Gastrocnemius medialis (tissue), 4 donors: ENCODE measurements at places on chromosomes 7 and 10. TPM values are rescaled to one million over a fixed set of nuclear protein-coding genes. Genes with fewer than 3 reads are reported as not detected.

ARPC1A gene
- 50.2 TPM for total RNA-seq

MEST gene
- 2.3 TPM for total RNA-seq

GRCh38 chr7:150952331-150953050, 25.6 kb downstream of the KCNH2 start:
- H3K27ac ChIP-seq: no peak overlapping the region
- H3K36me3 ChIP-seq: no peaks in the 10 kb centered on the region
- peaks cover 6% of the 10 kb centered on the region for H3K4me1 ChIP-seq
- no peak for DNase-seq
- H3K4me3 ChIP-seq: no peak overlapping the region
- no peaks in the 10 kb centered on the region for H3K27me3 ChIP-seq

- H3K27me3 ChIP-seq: no peaks in the 10 kb centered on the region
- H3K27ac ChIP-seq: peak within 1 kb of the TSS; percentile 96
- H3K4me1 ChIP-seq: peaks cover 32% of the 10 kb centered on the region
- H3K36me3 ChIP-seq: no peaks in the 10 kb centered on the region
These were observed at the start of gene TCF7L2 for GRCh38 chr10:112949875-112950507. TCF7L2 (plus strand) TSS chr10:112950247; CDS start chr10:112950757, 510 bp downstream.

DNA sequence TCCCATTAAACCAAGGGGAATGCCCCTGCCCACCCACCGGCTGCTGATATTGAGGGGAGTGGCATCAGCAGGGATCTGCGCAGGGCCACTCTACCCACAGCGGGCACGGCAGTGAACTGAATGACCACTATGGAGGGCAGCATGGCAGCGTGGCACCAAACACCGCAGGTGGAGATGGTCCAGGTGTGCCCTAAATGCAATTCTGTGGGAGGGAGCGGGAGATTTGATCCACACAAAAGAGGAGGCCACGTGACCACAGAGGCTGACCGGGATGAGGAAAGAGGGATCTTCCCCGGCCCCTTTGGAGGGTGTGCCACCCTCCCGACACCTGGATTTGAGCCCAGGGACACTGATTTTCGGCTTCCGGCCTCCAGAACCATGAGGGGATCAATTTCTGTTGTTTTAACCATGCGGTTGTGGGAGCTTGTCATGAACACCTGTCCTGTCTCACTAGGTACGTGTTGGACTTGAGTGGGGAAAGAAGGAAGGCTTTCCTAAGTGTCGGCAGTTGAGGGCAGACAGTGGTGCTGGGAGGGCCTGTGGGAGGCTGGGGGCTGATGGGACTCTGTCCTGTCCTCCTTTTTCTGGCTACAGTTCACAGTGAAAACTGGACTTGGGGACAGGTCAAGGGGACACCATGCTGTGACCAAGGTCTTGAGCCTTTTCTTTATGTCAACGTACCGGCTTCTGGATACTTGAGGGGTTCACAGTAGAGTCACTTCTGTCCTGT, 66.1 kb downstream of the CFAP46 start:
- no peak for DNase-seq
- no peak overlapping the region for H3K4me3 ChIP-seq
- H3K36me3 ChIP-seq: no peaks in the 10 kb centered on the region
- H3K27me3 ChIP-seq: peaks cover 63% of the 10 kb centered on the region
- H3K27ac ChIP-seq: no peak overlapping the region

- no peaks in the 10 kb centered on the region for H3K4me1 ChIP-seq
- H3K27me3 ChIP-seq: no peaks in the 10 kb centered on the region
- no peak overlapping the region for H3K27ac ChIP-seq
- H3K36me3 ChIP-seq: no peaks in the 10 kb centered on the region
These were observed 58.3 kb upstream of the NEUROD6 start for GRCh38 chr7:31398815-31399214.

- no peaks in the 10 kb centered on the region for H3K27me3 ChIP-seq
- no peaks in the 10 kb centered on the region for H3K36me3 ChIP-seq
- no peak overlapping the region for H3K4me3 ChIP-seq
- no peaks in the 10 kb centered on the region for H3K4me1 ChIP-seq
- no peak overlapping the region for H3K27ac ChIP-seq
These were observed 215.0 kb upstream of the SEMA3E start for GRCh38 chr7:83863906-83864305.
